ENCODE measurements at places on chromosomes 6 and 20.

GRCh38 chr6:13733178-13733887, 21.7 kb upstream of the RANBP9 start:
- DNase-seq: no peak

- DNase-seq: no peak
Measured at GRCh38 chr20:58595167-58595566, 55.9 kb upstream of the STX16 start.

DNA sequence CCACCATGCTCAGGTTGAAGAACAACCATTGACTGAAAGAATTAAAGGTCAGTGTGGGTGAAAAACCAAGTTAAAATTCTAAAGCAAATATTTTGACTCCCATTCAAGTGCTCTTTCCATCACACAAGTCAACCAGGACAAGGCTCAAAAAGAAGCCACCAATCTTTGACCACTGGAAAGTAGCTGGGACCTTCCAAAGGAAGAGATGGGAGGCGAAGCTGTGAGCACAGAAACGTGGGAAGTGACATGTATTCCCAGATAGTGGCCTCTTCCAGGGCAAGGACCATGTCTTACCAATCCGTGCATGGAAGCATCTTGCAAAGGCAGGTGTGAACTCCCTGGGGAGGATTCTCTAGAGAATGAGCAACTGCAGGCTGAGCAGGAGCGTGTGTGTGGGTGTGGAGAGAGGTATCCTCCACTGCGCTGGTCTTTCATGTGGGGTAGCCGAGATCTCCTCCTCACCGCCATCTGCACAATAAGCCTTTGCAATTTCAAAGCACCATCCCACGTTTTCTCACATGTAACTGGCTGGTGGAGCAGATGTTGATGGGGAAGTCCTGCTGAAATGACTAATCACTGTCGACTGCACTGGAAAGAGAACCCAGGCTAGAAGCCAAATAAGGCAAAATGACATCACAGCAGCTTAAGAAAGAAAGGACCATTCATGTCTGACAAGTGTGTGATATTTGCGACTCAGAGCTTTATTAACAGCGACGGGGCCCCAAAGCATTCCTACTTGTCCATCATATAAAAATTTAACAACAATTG, 189.4 kb upstream of the RREB1 start:
- no peak for DNase-seq

- DNase-seq: no peak
Measured at GRCh38 chr20:58646703-58647102, 4.4 kb upstream of the STX16 start.

DNA sequence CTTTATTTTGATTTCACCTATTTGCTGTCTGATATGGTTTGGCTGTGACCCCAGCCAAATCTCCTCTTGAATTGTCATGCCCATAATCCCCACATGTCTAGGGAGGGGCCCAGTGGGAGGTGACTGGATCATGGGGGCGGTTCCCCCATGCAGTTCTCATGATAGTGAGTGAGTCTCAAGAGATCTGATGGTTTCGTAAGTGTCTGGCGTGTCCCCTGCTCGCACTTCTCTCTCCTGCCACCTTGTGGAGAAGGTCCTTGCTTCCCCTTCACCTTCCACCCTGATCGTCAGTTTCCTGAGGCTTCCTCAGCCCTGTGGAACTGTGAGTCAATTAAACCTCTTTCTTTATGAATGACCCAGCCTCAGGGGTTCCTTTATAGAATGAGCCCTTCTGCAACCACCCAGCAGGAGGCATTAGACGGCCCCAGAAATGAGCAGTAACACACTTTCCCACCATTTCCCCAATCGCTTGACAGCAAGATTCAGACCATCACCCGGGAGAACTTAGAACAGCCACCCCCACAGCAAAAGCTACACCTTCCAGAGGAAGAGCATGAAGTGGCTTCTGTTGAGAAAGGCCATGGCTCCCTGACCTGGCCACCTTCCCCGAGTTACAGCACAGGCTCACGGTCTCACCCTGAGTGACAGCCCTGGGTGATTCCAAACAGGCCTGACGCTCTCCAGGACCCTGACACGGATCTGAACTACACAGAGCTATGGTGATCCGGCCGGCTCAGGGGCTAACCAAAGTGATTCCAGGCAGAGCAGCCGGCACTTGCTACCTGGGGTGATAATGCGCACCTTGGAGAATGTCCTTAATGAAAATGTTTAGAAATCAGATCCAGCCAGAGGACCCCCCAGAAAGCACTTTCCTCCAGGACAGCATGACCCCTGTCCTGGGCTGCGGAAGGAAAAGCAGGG, 131.2 kb upstream of the CDH4 start:
- peak; percentile 51 for DNase-seq

- DNase-seq: no peak
Measured at GRCh38 chr6:38577492-38577891, 62.2 kb downstream of the BTBD9 start.
